Naive thymus-derived CD4-positive, alpha-beta T cell (primary cell): ENCODE measurements at places on chromosomes 5 and 9. TPM values are rescaled to one million over a fixed set of nuclear protein-coding genes. Genes with fewer than 3 reads are reported as not detected.

DNA sequence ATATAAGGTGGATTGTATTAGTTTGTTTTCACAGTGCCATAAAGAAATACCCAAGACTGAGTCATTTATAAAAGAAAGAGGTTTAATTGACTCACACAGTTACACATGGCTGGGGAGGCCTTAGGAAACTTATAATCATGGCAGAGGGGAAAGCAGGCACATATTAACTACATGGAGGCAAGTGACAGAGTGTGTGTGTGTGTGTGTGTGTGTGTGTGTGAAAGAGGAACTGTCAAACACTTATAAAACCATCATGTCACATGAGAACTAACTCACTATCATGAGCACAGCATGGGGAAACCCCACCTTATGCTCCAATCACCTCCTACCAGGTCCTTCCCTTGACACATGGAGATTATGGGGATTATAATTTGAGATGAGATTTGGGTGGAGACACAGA, 118.6 kb downstream of the SPEF2 start:
- H3K36me3 ChIP-seq: no peaks in the 10 kb centered on the region
- no peaks in the 10 kb centered on the region for H3K4me1 ChIP-seq
- H3K4me3 ChIP-seq: no peak overlapping the region
- DNase-seq: no peak
- no peak overlapping the region for H3K27ac ChIP-seq
- no peaks in the 10 kb centered on the region for H3K27me3 ChIP-seq

- H3K27ac ChIP-seq: no peak overlapping the region
- no peak overlapping the region for H3K4me3 ChIP-seq
- DNase-seq: no peak
- no peaks in the 10 kb centered on the region for H3K4me1 ChIP-seq
- H3K36me3 ChIP-seq: no peaks in the 10 kb centered on the region
- no peaks in the 10 kb centered on the region for H3K27me3 ChIP-seq
Observed at GRCh38 chr5:126414874-126415502, 8.2 kb upstream of the GRAMD2B start.

Gene CCDC183
- polyA plus RNA-seq: 0.62 TPM

Gene C5orf52
- not detected for polyA plus RNA-seq
